ENCODE measurements at places on chromosomes 5 and 9.

DNA sequence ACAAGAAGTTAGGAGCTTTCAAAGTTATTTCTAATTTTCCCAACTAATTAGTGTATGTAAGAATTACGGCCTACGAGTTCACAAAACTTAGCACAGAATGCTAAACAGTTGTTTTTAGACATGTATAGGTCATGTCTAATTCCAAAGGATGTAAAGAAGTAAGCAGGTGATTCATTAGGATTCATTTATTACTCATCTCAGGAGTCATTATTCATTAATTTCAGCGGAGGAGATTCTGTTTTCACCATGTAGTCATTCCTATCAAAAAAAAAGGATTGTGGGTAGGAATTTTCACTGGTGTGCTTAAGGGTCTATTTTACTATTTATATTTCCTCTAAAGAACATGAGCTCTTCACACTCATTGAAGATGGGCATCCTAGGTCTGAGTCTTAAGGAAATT lies 532.2 kb downstream of the ACTL7B start:
- no peak for DNase-seq

DNA sequence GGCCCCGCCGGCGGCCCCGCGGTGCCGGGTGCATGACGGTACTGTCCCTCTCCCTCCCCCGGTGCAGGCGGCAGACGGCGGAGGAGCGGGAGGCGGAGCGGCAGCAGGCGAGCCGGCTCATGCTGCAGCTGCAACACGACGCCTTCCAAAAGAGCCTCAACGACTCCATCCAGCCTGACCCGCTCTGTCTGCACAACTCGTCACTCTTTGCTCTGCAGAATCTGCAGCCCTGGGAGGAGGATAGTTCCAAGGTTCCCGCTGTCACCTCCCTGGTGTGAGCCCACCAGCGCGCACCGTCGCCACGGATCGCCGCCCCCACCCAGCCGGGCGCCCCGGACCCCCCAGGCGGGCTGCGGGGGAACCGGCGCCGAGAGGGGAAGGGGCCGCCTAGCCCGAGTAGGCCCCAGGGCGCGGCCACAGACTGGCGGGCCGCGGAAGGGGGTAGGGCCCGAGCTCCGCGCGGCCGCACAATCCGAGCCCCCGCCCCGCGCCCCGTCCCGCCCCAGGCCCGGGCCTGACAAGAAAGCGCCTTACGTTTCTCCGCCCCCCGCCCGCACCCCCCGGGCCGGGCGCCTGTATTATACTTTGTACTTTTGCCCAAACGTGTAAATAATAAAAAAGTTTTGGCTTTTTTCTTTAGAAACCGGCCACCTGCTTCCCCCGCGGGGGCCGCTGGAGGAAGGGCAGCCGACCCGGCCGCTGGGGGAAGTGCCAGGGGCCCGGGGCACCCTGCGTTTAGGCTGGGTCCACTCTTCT lies 2.5 kb downstream of the TLX3 start:
- DNase-seq: no peak

GRCh38 chr5:89350684-89351083 lies 467.7 kb upstream of the MEF2C start:
- no peak for DNase-seq

GRCh38 chr9:129040113-129040643 lies 3.8 kb downstream of the MIGA2 start:
- no peak for DNase-seq

DNA sequence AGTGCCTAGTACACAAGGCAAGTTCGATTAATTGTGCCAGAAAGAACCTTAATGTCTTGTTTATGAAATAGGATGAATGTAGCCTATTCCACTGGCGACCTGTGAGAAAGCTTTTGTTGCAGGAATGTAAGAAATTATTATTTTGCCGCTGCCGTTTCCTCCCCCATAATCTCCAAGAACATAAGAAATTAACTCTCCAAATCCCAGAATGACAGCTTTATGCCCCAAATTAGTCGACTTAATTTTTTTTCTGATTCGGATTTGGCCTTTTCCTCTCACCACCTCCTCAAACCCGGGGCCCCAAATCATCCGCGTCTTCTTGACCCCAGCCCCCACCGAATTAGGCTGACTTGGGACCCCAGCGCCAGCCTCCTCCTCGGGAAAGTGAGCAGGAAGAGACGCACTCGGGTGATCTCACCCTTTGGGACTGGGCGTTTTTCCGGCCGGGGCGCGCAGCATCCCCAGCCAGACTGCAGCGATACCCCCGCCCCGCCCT lies 682 bp upstream of the SPTAN1 start:
- DNase-seq: no peak

Measured in esophagus squamous epithelium (tissue), 5 donors.